Naive thymus-derived CD4-positive, alpha-beta T cell (primary cell): ENCODE measurements at places on chromosomes 7 and 10.

DNA sequence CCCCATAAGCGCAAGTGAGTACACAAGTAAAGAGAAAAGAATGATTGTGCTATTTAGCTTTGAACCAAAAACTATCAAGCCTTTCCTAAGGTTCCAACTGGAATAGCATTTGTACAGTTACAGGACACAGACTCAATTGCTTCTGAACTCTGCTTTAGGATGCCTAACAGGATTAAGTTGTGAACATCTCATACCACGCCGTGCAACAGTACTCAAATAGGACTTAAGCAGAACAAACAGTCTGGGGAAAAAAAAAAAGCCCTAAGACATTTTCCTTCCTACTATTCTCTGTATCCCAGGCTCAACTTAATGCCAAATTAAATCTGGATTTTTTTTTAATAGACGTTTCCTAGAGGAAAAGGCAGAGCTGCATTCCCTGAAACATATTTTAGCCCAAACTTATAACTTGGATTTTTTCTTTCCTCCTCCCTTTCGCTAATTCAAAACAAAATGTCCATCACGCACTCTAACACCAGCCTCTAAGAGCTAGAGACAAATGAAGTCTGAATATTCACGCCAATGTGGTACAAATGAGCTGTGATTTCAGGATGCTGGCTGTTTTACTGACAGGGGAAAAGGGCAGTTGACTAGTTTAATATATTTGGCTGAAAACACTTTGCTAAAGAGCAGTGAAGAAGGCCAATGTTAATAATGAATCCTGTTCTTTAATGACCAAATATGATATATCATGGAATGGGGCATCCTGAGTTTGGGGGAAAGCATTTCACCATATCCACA is 68.6 kb downstream of the CALD1 start:
- no peak for DNase-seq

- DNase-seq = no peak
Observed at GRCh38 chr7:127536741-127537140, 48.7 kb downstream of the GCC1 start.

DNA sequence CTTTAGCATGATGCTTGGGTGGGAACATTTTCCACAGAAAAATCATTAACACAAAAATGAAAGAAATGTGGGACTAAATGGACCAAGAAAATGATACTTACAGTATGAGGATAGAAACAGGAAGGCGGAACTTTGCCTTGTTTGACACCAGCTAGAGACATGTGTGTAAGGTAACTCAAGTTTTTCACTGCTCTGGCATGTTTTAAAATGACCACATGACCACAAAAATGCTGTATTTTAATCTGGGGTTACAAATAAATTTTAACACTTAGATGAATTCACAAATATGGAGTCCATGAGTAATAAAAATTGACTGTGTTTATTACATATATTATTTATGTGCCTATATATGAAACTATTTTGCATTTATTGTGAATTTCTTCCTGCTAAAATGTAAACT is 100.9 kb upstream of the PHYHIPL start:
- no peak for DNase-seq

- no peak for DNase-seq
Observed at GRCh38 chr10:84270708-84271107, 25.9 kb downstream of the RGR start.

DNA sequence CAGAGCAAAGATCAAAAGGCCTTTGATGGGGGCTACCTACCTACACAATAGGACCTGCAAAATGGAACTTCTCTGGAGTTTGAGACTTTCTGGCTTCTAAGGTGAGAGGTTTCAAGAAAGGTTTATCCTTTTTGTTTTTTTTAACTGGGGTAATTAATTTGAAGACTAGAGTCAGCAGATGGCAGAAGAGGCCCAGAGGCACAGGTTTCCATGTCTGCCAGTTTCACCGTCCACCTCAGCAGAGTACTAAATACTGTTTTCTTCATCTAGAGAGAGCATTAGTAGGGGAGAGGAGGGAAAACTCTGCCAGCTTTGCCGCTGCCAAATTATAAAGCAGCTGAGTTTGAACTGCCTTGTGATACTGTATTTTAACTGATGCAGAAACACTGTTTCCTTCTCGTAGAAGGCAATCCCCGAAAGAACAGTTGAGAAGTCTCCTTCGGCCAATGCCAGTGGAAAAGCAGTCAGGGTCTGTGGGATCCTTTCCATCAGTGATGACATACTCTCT is 138.7 kb downstream of the SLC25A13 start:
- no peak for DNase-seq

GRCh38 chr7:79531905-79532664 is 78.6 kb upstream of the MAGI2 start:
- no peak for DNase-seq
